ENCODE measurements at places on chromosomes 3 and 15.

GRCh38 chr3:46867550-46867898 lies 4.3 kb upstream of the MYL3 start:
- H3K4me1 ChIP-seq: peaks cover 5% of the 10 kb centered on the region
- no peak overlapping the region for H3K27ac ChIP-seq
- no peaks in the 10 kb centered on the region for H3K36me3 ChIP-seq
- no peak overlapping the region for H3K4me3 ChIP-seq

DNA sequence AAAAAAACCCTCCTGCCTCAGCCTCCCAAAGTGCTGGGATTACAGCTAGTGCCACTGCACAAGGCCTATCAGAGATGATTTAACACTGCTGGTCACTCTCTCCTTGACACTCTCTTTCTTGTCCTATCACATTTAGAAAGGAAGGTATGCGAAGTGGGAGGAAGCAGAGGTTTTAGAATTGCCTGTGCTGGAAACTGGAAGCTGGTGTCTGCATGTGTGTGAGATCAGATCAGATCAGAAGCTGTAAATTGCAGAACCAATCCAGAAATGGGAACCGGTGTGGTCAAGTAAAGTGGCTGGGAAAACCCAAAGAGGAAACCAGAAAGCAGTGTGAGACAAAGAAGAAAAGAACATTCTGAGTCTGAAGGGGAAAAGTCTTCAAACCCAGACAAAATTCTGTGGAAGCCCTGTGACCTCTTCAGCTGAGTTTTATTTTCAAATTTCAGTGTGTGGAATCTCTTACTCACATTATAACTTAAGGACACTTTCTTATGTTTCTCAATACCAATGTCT lies 2.8 kb downstream of the EFHB start:
- no peak for DNase-seq
- no peak overlapping the region for H3K27ac ChIP-seq
- no peaks in the 10 kb centered on the region for H3K27me3 ChIP-seq
- no peak overlapping the region for H3K4me3 ChIP-seq
- no peaks in the 10 kb centered on the region for H3K36me3 ChIP-seq

DNA sequence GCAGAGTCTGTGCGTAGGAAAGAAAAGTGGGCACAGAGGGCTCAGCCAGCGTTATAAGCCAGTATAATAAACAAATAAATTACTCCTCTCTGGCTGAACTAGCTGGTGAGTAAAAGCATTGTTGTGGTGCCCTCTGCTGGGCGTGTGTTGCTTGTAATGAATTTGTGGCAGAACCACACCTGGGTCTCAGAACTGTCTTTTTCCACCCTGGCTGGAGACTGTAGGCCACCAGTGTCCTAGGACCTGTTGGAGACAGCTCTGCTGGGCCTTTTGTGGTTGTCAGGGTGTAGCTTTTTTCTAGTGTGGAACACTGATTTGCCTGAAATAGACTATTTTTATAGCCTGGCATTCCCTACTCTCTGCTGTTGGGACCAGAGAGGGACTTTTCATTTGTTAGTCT lies 130.5 kb upstream of the EIF1B start:
- H3K36me3 ChIP-seq: no peaks in the 10 kb centered on the region
- H3K4me1 ChIP-seq: no peaks in the 10 kb centered on the region
- peak; percentile 40 for DNase-seq

GRCh38 chr3:79002465-79003372 lies 765.1 kb downstream of the ROBO1 start:
- no peaks in the 10 kb centered on the region for H3K36me3 ChIP-seq
- no peak for DNase-seq
- H3K27ac ChIP-seq: no peak overlapping the region
- no peaks in the 10 kb centered on the region for H3K27me3 ChIP-seq

All from CD4-positive, alpha-beta T cell (primary cell).